ENCODE measurements at places on chromosomes 12 and 14.

DNA sequence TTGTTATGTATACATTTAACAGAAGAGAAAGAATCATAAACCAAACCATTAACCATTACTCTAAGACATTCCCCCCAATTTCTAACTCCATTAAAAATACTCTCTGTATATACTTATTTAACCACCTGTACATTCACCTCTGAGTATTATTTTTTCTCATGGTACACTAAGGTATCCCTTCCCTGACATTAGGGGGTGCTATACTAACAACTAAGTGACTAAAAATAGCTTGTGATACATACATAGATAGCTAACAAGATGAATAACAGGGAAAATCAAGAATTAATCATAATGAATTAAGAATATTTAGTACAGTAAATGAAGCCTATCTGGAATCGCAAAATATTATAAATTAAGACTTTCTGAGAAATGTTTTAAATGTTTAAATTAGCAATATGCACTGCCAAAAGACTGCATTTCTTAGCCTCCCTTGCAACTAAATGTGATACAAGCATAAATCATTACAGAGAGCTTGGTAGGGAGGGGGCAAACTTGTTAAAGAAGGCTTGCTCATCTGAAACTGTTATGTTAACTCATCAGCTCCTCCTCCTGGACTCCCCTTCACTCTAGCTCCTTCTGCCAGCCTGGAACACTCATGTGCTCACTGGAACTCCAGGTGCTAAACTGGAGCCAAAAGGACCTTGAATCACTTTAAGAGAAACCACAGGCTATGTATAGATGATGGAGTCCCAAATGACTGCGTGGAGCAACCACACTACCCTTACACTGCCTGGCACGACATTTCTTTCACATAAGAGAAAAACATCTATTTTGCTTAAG lies 14.9 kb downstream of the C2CD5 start:
- no peak for DNase-seq

DNA sequence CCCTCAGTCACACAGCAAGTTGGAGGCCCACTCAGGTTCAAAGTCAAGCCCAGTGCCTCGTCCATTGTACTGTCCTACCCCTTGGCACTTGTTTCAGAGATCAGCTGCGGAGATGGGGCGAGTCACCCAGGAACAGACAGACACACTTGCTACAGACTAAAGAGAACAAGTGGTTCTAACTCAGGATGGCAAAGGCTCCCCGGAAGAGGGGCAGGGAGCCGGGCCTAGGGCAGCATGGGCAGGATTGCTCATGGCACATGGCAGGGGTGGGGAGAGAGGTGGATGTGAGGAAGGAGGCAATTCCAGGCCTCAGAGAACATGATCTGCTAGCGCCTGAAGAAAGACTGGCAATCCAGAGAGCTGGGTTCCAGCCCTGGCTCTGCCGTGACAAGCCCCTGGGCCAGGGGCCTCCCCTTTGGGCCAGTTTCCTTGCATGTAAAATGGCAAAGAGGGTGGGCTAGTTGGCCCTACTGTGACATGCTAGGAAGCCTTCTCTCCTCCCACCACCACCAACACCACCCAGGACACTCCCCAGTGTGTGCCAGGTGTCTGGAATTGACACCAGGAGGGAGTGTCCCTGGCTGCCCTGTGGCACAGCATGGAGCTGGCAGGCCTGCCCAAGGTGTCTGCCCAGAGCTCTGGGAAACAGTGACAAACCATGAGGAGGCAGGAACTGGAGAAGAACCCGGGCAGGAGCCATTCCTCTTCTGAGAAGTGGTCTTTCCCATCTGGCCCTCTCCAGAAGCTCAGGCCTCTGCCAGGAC lies 24.0 kb upstream of the IRF2BPL start:
- no peak for DNase-seq

- DNase-seq, result no peak
Measured at GRCh38 chr14:103744621-103745395, 29.2 kb downstream of the ZFYVE21 start.

- no peak for DNase-seq
Measured at GRCh38 chr12:22117563-22118237, 71.7 kb downstream of the CMAS start.

DNA sequence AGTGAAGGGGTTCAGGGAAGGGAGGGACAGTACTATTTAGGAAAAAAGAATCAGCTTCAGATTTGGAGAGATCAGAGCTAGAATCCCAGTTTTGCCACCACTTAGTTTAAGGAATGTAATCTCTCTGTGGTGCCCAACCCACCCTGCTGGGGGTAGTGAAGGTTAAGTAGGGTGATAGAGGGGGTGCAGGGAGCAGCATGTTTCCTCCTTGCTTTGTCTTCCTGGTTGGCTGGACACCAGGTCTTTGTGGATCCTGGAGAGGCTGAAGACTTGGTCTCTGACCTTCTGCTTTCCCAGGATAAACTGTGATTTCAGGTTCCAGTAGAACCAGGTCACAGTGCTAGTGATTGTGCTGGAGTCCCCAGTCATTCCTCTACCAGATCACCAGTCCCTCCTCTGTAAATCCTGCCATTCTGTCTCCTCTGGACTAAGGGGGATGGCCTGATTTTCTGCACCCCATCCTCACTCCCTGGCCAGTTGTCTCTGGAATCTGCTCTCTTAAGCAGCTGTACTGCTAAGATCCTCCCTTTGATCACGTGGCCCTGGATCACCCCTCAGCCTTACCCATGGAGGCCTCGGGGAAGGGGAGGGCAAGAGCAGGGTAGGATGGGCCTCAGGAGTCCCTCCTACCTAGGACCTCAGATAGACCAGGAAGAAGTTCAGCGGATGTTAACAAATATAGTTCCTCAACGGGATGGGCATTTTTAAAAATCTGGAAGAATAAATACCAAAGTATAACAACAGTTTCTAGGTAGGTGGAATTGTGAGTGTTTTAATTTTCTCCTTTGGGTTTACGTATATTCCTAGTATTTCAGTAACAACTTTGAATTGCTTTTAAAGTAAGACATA lies 3.1 kb downstream of the MAP3K12 start:
- no peak for DNase-seq

DNA sequence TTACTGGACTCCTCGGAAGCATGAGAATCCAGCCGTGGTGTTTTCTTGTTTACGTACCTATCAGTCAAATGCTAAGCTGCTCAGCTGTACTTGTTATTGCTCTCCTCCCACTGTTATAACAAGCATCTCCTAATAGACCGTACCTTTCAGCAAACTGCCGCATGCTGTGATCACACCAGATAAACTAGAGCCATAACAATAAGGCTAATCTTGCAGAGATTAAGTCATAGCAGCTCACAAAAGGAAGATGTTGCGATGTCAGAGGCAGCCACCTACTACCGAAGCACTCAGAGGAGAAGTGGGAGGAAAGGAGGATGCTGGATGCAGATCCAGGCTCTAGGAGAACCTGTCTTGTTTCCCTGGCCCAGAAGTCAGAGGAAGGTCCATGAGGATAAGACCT lies 196.0 kb downstream of the GALC start:
- DNase-seq, result no peak

- DNase-seq, result no peak
Measured at GRCh38 chr12:18522806-18523205, 215.0 kb downstream of the PLCZ1 start.

DNA sequence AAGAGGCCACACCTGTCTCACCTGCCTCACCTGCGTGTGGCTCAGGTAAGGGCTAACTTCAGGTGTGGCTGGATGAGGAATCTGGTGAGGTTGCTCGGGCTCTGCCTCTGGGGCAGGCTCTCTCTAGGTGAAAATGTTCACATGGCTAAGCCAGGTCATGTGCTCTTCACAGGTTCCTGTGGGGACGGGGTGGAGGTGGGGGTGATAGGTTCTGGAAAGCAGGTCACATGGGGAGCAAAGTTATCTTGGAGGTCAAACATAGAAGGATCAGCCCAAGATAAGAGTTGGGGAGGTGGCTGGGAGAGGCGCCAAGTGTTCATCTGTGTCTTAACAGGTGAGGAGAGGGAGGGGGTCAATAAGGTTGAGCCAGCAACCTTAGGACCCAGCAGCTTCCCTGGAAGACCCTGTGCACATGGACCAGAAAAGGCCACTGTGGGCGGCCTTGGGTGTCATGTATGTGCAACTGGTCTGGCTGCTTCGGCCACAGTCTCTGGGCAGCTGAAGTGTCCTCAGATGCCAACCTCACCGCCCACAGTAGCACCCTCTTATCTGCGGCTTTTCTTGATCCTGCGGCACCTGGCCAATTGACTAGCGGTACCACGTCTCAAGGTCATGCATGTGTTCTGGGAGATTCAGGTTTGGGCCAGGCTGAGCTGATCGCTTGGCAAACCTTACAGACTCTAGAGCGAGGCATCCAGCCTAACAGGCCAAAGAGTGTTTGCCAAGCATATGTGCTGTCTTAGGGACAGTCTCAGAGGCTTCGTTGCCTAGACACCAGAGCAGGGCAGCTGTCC lies 60.5 kb downstream of the CACNA1C start:
- DNase-seq, result no peak

- DNase-seq, result no peak
Measured at GRCh38 chr14:22280497-22281316, 308.3 kb downstream of the DAD1 start.

GRCh38 chr12:87779858-87780498 lies 249.2 kb downstream of the C12orf50 start:
- no peak for DNase-seq

GRCh38 chr14:20350282-20350681 lies 6.8 kb downstream of the PARP2 start:
- no peak for DNase-seq

- DNase-seq, result no peak
Measured at GRCh38 chr12:110010853-110011723, 11.9 kb downstream of the ANKRD13A start.

DNA sequence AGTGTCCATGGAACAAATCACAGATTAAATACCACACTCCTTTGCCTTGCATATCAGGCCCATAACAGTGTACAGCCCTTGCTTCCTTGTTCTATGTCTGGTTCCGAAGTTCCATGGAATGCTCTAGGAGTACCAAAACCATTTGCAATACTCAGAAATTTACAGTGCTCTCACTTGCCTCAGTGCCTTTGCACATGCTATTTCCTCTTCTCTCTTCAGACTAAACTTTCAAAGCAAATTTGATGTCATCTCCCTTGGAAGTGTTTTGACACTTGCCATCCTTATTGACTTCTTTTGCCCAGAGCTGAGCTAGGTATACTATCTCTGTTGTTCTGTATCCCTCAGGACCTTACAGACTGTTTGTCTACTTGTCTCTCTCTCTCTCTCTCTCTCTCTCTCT lies 6.1 kb downstream of the ANO4 start:
- no peak for DNase-seq

- DNase-seq, result no peak
Measured at GRCh38 chr14:100110816-100111215, 45.6 kb downstream of the EVL start.

GRCh38 chr12:72957454-72957853 lies 685.3 kb downstream of the TRHDE start:
- no peak for DNase-seq

DNA sequence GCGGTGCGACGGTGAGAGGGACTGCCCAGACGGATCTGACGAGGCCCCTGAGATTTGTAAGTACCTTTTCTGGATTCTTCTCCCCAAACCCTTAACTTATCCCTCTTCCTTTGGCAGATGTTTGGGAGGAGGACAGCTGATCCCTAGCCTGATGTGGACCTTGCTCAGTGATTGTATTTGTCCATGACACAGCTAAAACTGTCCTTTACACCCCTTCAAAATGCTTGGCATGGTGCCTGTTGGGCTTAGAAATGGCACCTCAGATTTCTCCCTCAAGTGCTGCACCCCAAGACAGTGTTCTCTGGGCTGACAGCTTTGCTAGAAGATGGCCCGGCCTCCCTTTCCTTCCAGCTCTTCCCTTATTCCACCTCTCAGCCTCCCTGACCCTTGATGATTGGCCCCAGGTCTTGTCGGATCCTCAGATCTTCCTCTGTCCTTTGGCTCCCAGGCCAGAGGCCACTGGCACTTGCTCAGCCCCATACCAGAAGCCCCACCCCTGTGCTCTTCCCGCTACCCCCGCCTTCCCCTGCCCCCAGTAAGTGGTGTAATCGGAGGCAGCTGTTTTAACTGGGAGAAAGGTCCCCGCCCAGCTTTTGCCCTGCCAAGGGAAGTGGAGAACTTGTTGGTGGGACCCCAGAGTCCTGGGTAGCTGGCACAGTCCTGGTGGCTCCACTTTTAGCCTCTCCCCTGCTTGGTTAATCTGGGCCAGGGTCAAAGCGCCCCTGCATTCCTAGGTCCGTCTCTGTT lies 8.7 kb downstream of the LRP1-AS start:
- no peak for DNase-seq

DNA sequence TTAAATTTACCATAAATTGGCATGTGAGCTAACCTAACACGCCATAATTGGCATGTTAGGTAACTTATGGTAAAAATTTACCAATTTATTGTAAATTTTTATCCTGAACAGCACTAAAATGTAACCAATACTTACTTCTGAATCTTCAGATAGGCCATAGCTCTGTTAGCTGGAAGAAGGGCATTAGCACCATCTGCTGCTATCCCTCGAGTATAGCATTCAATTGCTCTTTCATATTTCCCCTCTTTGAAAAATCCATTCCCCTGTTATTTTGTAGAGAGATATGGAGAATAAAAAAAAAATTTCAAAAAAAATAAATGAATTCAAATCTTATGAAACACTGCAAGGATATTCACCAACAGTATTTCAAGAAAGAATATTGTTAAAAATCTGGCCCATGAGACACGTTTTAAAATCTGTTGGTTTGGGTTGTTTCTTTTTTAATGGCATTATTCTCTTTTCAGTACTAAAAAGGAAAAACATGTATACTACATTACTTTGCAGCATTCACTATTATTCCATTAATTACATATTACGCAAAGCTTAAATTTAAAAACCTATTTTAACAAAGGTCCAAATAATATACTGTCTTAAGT lies 19.1 kb downstream of the RPAP3 start:
- peak; percentile 22 for DNase-seq

DNA sequence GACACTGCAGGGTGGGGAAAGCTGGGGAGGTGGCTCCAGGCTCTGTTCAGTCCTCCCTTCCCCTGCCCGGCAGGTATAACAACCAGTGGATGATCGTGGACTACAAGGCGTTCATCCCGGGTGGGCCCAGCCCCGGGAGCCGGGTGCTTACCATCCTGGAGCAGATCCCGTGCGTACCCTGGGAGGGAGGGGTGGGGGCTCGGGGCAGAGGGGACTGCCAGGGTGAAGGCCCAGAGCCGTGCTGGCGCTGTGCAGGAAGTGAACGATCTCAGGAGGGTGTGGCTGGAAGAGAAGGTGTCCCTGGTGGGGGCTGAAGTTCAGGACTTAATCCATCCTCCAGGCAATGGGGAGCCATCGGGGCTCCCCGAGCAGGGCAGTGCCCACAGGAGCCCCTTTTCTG lies 18.9 kb downstream of the SDS start:
- no peak for DNase-seq

DNA sequence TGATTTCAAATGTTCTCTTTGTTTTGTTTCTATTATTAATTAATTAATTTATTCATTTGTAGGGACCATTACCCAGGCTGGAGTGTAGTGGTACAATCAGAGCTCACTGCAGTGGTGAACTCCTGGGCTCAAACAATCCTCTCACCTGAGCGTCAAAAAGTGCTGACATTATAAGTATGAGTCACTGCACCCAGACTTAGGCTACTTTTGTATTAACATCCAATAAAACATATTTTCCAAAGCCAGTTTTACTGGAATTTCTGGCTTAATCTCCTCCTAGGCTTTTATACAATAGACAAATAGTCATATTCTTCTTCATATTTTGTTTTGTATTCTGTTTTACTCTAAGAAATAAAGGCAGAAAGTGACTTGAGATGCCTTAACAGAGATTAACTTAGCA lies 749.6 kb downstream of the SLC16A7 start:
- no peak for DNase-seq

All from NCI-H2171 treated with DMSO at 0.1 percent for 48 hours (cell line).